Kidney capillary endothelial cell (primary cell): ENCODE measurements at places on chromosomes 2 and 18.

DNA sequence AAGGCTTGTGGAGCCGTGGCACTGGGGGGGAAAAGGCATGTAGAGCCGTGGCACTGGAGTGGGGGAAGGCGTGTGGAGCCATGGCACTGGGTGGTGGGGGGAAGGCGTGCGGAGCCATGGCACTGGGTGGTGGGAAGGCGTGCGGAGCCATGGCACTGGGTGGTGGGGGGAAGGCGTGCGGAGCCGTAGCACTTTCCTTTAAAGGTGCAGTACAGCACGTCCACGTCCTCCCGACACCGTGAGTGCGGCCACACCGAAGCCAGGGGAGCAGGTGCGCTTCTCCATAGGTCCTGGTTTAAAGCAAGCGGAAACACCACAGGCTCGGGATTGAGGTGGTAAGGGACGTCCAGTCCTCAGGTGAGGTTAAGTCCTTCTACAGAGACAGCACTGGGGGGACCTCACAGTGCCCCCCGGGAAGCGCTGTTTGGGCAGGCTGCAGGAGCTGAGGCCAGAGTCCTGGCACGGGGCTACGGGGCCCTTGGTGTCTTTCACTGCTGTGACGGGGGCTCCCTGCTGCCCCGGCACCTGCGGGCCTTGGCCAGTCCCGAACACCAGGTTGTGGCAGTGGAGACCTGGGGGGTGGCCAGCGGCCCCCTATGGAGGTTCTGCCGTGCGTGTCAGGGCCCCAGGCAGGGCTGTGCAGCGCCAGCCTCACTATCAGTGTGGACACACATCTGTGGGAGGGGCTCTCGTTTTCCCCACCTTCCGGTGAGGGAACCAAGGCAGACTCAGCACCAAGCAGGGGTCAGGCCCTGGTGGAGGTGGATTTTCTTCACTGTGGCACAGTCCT, 93.0 kb upstream of the CTDP1 start:
- no peak for DNase-seq

- no peak for DNase-seq
Measured at GRCh38 chr2:239962890-239963591, 62.1 kb downstream of the NDUFA10 start.

- no peak for DNase-seq
Measured at GRCh38 chr2:735670-736218, 58.5 kb upstream of the TMEM18 start.

GRCh38 chr18:7735626-7736175, 168.6 kb downstream of the PTPRM start:
- DNase-seq: no peak

GRCh38 chr18:42893977-42894376, 221.5 kb downstream of the RIT2 start:
- no peak for DNase-seq

DNA sequence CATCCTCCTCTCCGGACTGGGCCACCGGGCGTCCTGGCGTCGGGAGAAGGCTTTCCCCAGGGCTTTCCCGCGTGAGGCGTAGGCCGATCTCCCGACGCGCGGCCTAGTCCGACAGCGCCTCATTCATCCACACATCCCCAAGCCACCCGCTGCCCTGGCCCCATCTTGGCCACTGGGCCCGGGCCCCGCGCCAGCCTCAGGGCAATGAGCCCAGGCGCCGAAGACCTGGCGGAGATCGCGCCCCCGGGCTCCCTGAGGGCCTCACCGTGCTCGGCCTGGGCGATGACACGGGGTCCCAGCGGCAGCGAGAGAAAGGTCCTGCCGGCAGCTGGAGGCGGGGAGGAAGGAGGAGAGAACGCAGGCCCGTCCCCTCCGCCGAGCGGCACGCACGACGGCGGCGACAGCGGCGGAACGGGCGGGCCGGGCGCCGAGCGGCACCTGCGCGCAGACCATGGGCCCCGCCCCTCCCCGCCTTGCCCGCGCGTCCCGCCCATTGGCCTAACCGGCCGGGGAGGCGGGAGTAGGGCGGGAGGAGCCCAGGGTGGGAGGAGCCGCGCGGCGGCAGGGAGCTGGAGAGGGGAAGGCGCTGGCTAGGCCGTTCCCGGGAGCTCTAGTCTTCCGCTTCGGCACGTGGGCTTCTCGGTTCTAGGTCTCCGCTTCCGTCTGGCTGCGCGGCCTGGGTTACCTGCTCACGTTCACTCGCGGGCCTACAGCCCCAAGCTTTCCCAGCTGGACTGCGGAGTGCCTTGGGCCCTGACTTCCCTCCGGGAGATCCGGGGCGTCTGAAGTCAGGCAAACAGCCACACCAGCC, at the start of gene OLA1:
TSS of gene OLA1 (minus strand) at position 346 of the 811 bp plus-strand sequence. CDS start 1,717 bp downstream, outside the sequence.
- peak; percentile 86 for DNase-seq

- DNase-seq: no peak
Measured at GRCh38 chr18:25985707-25986394, 104.6 kb downstream of the SS18 start.

GRCh38 chr2:2779727-2780126, 448.7 kb upstream of the MYT1L start:
- no peak for DNase-seq
